ENCODE measurements at places on chromosomes 11 and 22.

GRCh38 chr11:41306431-41306830, 153.0 kb downstream of the LRRC4C start:
- no peak for DNase-seq

GRCh38 chr11:37504921-37505320, 906.9 kb upstream of the RAG2 start:
- no peak for DNase-seq

DNA sequence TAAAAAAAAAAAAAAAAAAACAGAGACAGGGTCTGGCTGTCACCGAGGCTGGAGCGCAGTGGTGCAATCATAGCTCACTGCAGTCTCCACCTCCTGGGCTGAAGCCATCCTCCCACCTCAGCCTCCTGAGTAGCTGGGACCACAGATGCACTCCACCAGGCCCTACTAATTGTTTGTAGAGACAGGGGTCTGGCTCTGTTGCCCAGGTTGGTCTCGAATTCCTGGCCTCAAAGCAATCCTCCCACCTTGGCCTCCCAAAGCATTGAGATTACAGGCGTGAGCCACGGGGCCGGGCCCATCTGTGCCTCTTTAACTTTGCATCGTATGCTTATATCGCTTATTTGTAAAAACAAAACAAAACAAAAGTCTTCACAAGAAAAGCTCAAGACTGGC, 3.1 kb downstream of the CPT1A start:
- no peak for DNase-seq

DNA sequence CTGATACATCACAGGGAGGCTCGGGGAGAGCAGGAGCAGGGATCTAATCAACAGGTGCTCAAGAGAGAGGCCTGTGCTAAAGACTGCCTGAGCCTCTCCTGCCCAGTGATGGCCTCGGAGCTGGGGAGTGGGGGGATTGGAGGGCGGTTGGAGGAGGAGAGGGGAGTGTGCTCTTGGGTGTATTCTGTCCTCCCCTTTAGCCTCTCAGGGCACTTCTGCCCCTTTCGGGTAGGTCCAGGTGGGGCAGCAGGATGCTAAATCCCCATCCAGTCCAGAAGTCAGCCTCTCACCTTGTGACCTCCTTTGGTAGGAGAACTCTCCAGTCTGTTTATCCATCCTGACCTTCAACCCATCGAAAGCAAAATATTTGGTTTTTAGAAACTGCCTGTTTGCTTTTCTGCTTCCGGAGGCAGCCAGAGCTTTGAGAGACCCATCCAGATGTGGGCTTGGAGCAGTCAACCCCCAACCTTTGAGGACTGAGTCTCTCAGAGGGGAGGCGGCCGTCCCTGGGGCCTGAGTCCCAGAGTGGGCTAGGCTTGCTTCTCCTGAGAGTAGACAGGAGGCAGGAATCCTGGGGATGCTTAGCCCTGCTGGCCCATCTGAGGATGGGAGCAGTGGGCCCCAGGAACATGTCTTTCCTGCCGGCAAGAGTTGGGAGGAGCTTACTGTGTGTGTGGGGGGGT, 105.2 kb upstream of the SYT13 start:
- no peak for DNase-seq

DNA sequence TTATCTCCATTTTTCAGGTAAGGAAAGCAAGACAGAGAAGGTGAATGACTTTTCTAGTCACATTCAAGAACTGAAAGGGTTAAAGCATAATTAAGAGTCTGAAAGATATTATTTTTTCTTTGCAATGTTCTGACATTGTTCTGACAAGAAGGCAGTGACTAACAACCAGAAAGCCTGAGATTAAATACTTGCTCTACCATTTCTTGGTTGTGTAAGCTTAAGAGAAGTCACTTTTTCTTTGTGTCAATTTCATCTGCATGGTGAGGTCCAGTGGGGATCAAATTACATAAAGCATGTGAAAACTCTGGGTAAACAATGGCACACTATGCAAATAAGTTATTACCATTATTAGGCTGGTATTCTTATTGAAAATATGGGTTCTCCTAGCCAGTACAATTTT, 73.7 kb downstream of the PHF21A start:
- no peak for DNase-seq

GRCh38 chr11:7577291-7578190, 63.7 kb downstream of the PPFIBP2 start:
- no peak for DNase-seq

DNA sequence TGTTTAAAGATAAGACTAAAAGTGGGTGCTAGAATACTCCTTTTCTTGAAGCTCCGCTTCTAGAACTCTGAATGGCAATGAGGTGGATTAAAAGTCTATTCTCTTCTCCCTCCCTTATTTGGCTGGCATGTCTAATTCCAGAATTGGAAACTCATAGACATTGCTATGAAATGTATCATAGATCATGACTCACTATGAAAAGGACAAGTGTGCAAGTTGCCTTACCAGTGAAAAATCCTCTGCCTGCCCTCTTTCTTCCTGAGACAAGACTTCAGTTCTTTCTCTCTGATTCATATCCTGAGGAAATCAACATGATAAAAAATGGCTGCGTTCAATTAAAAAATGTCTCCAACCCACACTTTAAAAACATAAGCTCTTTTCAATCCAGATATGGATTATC, 73.2 kb upstream of the BLID start:
- no peak for DNase-seq

DNA sequence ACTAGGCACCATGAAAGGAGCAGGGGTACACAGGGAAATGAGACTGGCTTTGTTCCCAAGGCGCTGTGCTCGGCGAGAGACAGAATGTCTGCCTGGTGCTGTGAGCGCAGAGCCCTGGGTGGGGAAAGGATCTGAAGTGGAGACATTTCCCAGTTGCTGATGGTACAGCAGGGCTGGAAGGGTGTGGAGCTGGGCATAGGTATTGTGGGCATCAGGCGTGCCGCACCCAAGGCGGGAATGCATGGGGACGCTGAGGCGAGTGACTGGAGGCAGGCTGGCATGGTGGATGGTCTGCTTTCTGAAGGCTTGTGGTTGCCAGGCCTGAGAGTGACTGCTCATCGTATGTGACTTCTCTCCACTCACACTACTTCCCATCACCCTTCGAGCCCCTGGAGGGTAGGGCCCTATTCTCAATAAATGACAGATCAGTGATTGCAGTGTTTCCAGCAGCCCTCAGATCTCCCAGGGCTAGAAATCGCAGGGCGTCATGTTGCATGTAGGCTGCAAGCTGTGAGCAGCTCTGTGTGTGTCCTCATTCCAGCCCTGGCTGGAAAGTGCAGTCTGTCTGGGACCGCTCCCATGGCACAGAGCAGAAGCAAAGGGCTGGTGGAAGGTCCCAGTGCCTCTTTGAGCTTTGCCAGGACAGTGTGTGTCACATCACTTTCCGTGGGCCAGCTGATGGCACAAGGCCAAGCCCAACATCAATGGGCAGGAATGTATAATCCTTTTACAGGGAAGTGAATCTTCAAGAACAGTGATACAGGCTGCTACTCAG, 67.7 kb downstream of the TBC1D22A start:
- DNase-seq, result no peak

DNA sequence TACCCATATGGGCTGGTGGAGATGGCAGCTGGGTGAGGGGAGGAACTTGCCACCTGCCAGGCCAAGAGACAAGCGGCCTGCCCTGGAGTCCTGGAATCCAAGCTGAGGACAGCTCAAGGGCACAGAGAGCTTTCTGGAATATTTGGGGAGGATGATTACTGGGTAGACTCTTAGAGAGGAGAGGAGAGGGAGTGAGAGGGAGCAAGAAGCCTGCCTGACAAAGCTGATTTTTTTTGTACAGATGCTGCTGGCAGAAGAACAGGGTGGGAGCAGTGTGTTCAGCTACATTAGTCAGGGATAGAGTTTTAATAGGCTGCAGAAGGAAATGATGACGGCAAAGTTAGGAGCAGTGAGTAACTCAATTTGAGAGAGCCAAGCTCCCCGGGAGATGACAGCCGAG, 299.3 kb downstream of the NXPE2 start:
- DNase-seq, result no peak

DNA sequence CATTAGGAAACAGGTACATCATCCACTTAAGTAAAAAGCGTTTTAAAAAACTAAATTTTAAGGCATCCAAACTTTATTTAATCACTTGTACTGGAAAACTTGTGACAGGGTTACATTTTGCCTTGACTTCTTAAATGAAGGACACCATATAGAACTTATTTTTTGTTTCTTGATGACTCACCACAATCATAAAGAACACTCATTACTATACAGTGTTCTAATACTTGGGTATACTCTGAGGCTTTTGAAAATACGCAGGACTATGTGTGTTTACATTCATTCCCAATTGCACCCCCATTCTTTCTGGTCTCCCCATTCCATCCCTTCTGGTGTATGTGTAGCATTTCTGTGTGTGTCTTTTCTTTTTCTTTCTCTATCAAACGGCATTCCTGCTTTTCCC, 69.9 kb downstream of the ZBTB44 start:
- no peak for DNase-seq

DNA sequence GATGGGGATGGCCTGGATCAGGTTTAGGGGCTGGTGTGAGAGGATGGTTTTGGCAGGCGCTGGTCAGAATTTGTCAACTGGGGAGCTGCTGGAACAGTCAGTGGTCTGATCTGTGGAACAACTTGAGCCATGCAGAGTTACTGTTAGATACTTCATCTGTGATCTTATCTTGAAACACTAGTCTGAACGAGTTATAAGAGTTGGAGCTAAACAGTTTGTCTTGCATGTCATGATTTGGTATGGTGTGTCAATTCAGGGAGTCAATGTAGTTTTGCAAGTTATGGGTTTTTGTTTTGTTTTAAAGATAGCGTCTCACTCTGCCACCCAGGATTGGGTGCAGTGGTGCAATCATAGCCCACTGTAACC, 54.1 kb downstream of the ST3GAL4 start:
- no peak for DNase-seq

- no peak for DNase-seq
These were observed 10.2 kb upstream of the LDHA start for GRCh38 chr11:18384157-18384641.

GRCh38 chr11:11374358-11375148, 21.5 kb upstream of the CSNK2A3 start:
- no peak for DNase-seq

- no peak for DNase-seq
These were observed 20.7 kb upstream of the PHLDA2 start for GRCh38 chr11:2949920-2950319.

DNA sequence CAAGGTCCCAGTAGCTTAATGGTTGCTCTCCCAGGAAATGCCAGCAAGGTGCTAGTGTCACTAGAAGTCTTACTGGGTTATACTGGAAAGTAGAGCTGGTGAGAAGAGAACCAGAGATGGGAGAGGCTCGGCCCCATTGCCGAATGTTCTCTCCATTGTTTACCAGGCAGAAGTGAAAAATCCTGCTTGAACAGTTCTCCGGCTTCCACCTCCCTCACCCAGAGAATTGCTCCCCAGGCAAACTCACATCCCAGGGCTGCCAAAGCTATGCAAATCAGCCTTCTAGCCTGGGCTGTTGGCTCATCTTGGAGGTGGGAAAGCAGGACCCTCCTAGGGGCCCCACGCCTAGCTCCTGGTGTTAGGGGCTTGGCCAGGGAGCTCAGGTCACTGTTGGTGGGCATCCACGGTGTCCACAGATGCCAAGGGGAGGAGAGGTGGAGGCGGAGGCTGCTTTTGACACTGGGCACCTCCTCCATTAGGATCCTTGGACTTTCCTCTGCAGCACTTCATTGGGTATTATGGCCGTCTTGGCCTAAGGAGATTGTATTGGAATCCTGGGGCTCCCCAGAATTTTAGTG, 20.1 kb downstream of the POU2F3 start:
- no peak for DNase-seq

GRCh38 chr22:30813936-30814335, 119.3 kb downstream of the OSBP2 start:
- DNase-seq, result no peak

- DNase-seq, result no peak
These were observed 1.6 kb downstream of the IPO7 start for GRCh38 chr11:9386086-9386485.

GRCh38 chr22:34879001-34879400, 187.0 kb upstream of the ISX start:
- no peak for DNase-seq

- DNase-seq, result no peak
These were observed 5.7 kb downstream of the TMEM184B start for GRCh38 chr22:38267086-38267485.

GRCh38 chr11:1180171-1180570, 22.4 kb downstream of the MUC5AC start:
- no peak for DNase-seq

DNA sequence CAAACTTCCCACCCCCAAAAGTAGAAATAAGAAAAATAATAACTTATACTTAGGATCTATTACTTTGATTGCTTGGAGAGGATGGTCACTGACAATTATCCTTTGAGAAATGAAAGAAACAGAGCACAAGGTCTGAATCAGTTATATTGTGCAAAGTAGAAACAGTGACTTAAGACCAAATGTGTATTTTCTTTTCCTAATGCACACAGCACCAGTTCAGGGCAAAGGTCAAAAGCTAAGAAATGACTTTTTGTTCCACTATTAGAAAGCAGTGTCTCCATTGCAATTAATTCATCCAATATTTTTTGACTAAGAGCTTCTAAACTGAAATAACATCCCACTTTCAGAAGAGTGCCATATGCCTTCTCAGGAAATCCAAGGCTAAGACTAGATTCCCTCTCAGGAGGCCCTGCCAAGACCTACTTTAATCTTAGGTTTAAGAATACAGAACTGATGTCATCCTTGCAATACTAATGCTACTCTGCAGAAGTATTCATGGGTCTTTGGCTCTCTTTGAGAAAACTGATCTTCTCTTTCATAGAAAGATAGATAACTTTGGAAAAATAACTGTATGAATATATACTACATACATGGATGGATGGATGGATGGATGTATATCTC, 147.0 kb downstream of the APOL5 start:
- DNase-seq, result no peak

DNA sequence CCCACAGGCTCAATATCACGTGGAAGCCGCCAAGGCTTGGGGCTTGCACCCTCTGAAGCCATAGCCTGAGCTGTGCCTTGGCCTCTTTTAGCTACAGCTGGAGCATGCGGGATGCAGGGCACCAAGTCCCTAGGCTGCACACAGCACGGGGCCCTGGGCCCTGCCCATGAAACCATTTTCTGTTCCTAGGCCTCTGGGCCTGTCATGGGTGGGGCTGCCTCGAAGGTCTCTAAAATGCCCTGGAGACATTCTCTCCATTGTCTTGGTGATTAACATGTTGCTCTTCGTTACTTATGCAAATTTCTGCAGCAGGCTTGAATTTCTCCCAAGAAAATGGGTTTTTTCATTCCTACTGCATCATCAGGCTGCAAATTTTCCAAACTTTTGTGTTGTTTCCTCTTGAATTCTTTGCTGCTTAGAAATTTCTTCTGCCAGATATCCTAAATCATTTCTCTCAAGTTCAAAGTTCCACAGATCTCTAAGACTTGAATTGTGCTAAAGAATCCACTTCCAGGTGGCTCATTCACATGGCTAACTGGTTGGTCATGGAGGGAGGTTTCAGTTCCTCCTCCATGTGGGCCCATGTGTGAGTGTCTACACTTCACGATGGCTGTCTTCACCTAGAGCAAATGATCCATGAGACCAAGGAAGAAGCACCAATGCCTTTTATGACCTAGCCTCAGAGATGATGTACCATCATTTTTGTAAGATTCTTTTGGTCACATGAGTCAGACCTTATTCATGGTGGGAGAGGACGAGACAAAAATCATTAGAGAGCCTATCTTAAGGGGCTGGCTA, 7.4 kb upstream of the CREBZF start:
- DNase-seq, result no peak

Data from NCI-H1436 treated with DMSO at 0.1 percent for 48 hours (cell line).